ENCODE measurements at places on chromosomes 2 and 18.

DNA sequence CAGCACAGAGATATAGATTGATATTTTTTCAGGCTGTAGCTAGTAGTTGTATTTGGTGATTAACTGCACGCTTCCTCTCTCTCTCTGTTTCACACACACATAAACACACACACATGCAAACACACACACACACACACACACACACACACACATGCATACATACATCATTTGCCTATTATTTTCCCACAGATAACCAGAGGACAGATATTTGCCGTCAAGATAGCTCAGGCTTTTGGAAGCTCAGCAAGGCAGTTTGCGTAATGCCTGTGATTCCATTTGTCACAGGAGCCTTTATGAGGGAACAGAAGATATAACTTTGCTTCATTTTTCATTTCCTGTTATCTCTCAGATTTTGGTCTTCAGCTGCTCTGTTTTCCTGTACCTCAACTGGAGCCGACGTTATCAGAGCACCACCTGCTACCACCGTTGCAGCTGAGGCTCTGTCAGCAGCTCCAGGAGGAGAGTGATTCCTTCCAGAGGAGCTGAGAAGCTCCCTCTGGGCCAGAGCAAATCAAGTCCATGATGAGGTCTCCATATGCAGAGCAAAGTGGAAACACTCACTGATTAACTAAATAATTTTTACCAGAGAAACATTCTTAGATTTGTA is 341.9 kb upstream of the PIK3C3 start:
- DNase-seq, result no peak

GRCh38 chr2:121649596-121650314 is 493 bp upstream of the CLASP1 start:
- DNase-seq, result peak; percentile 98

- no peak for DNase-seq
Observed at GRCh38 chr2:67777010-67777409, 285.8 kb downstream of the C1D start.

DNA sequence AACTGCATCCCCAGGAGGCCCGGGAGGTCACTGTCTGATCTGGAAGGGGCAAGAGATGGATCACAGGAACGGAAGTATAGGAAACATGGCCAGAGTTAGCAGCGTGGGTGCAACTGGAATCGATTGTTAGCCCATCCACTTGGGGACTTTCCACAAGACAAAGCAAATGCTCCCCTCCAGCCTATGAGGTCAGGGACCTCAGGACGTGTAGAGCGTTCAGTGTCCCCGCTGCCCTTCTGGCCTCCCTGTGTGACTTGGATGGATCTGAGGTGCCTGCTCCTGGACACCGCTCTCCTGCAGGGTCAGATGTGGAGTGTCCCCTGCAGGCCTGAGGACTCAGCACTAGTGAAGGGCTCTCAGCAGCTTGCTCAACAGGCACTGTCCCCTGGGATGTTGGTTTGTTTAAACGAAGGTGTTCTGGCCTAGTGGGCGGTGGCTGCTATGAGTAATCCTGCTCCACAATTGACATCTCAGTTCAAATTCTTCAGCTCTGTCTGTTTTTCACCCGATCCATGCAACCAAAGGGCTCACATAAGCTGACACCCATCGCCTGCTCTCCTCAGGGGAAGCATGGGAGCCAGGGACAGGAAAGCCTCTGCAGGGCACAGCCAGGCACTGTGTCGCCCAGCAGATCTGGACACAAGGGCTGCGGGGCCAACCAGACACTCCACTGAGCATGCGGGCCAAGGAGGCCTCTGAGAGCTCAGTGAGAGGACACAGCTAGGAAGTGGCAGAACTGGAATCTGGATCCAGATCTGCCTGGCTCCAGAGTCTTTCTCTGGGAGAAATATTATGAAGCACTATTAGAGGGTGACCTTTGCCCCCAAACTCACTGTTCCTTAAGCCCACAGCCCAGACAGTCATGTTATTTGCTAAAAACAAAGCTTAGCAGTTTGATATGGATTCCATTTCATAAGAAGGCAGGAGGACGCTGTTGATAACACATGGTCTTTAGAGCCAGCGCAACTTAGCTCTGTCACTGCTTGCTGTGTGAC is 78.5 kb downstream of the RHOB start:
- peak; percentile 35 for DNase-seq

DNA sequence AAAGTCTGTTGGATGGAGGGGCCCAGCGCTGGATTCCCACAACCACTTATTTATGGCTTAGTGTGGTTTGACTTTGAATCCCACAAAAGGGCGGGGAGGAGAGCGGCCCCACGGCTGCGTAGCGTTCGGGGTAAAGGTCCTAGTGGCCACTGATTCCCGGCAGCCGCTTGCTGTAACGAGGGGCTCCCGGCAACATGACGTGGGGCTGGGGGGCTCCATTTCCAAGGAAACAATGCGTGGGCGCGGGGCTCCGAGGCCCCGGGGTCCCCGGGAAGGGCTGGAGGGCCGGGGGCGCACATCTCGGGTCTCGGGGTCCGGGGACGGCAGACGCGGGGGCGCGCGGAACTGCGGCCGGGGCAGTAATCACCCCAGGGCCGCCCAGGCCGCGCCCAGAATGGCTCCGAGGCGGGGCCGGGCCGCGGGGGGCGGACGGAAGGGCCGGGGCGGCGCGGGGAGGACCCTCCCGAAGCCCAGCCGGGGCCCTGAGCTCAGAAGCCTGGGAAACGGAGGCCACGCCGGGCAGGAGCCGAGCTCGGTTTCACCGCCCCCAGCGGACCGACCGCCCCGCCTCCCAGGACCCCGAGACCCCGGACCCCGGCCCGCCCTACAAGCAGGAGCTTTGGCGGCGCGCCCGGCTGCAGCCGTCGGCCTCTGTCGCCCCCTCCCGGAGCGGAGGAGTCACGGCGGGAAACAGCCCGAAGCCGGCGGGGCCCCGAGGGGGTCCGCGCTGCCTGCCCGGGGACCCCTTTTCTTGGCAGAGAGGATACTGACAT is 11.9 kb upstream of the MLPH start:
- peak; percentile 45 for DNase-seq

GRCh38 chr2:168371273-168372019 is 84.6 kb upstream of the CERS6 start:
- DNase-seq, result no peak

- DNase-seq, result peak; percentile 56
Observed at GRCh38 chr2:178271629-178272333, 77.5 kb downstream of the OSBPL6 start.

- no peak for DNase-seq
Observed at GRCh38 chr2:196268538-196269338, 97.4 kb upstream of the STK17B start.

DNA sequence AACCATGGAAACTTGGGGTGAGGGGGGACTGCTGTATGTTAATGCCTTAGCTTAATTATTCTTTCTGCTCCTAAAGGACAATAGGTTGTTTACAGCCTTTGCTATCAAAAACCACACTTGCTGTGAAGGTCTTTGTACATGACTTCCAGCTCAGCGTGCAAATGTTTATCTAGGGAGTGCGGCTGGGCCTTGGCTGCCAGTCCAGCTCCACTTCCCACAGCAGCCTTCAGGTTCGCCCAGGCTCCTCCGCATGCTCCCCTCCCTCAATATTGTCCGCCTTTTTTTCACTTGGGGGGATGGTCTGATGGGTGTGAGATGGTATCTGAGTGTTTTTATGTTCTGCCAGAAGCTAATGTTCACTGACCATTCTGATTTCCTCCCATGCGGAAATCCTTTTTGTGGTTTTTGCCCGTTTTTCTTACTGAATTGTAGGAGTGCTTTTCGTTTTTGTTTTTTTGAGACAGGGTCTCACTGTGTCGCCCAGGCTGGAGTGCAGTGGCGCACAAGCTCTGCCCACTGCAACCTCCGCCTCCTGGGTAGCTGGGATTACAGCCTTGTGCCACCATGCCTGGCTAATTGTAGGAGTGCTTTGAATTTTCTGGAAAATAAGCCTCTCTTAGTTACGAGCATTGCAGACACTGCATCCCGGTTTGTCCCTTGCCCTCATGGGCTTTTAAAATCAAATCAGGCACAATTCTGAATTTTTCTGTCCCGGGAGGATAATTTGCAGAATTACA is 28.8 kb downstream of the SH3BP4 start:
- no peak for DNase-seq

DNA sequence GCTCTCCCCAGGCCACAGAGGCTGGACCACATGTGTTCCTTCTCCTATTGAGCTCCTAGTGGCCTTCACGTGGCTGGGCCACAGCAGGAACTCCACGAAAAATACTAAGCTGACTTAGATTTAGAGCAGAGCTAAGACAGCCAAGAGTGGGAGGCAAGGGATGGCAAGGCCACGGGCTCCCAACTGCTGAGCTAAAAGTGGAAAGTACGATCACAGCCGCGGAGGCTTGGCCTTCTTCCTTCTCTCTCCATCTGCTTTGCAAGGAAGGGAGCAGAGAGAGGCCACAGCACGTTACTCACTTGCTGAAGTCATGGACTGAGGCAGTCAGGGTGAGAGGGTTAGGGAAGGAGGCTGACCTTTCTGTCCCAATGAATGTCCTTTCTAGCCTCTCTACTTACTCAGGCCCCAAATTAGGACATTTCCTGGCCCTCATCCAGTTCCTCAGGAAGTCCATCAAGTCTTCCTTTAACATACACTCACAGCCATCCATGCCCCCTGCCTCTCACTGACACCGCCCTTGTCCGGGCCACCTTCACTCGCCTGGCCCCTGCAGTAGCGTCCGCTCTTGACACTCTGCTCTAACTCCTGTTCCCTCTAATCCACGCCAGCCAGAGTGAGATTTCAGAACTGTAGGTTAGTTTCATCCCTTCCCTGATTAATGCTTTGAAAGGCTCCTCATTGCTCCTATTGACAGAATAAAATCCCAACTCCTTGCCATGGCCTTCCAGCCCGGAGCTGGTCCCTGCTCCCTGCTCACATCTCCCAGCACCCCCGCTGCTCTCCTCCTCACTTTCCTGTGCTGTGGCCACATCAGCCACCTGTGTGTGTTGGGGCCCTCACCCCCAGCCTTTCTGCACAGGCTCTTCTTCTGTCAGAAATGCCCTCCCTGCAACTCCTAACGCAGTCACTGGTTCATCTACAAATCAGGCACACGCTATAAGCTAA is 204.2 kb downstream of the CYP26B1 start:
- DNase-seq, result no peak

GRCh38 chr2:138095336-138095735 is 131.1 kb downstream of the HNMT start:
- no peak for DNase-seq

- DNase-seq, result no peak
Observed at GRCh38 chr2:69704446-69704845, 37.5 kb upstream of the ANXA4 start.

DNA sequence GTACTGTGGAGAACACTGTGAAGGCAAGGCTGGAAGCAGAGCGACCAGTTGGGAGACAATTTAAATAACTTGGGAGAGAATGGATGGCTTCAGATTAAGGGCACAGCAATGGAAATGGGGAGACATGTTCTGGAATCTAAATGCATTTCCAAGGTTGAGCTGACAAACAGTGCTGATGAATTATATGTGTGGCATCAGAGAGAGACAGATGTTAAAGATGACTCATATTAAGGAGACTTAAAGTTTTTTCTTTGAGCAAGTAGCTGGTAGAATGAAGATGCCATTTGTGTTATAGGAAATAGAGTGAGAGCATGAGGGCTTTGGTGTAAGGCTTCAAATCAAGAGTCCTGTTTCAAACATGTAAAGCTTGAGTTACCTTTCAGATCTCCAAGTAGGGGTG is 441.8 kb downstream of the SETBP1 start:
- no peak for DNase-seq

DNA sequence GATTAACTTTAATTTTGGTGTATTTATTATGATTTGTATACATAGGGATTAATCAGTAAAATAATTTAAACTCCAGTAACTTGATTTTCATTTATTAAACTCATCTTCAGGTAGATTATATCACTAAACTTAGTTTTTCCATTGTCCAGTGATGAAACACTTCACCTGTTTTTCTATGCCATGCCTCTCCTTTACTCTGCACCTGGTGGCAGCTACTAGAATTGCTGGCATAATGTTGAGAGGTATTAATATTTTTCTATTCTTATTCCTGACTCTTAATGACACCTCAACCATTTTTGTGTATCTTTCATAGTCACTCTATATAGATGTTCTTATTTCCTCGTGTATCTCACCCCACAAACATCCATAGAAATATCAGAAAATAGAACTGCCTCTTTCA is 940.3 kb upstream of the CRIM1 start:
- no peak for DNase-seq

DNA sequence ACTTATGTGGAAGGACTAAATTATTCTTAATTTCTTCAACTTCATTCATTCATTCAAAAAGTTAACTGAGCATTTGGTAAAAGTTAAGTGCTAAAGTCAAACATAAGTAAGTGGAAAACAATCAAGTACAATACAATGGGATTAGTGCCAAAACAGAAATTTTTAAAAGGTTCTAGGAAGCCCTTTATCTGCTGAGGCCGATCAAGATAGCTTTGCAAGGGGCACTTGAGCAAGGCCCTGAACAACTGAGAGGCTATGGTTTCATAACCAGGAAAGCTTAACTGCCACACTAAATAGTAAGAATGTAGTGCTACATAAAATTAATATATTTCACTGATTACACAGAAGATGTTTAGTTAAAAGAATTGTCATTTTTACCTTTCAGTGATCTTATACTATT is 76.5 kb downstream of the NOL10 start:
- no peak for DNase-seq

DNA sequence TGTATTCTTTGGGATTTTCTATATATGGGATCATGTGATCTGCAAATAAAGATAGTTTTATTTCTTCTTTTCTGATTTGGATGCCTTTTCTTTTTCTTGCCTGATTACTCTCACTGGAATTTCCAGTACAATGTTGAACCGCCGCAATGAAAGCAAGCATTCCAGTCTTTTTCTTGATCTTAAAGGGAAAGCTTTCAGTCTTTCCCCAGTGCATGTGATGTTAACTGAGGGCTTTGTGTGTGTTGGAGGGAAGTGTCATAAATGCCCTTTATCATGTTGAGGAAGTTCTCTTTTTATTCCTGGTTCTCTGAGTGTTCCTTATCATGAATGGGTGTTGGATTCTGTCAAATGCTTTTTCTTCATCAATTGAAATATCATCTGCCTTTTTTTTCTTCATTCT is 16.9 kb upstream of the CYBRD1 start:
- no peak for DNase-seq

DNA sequence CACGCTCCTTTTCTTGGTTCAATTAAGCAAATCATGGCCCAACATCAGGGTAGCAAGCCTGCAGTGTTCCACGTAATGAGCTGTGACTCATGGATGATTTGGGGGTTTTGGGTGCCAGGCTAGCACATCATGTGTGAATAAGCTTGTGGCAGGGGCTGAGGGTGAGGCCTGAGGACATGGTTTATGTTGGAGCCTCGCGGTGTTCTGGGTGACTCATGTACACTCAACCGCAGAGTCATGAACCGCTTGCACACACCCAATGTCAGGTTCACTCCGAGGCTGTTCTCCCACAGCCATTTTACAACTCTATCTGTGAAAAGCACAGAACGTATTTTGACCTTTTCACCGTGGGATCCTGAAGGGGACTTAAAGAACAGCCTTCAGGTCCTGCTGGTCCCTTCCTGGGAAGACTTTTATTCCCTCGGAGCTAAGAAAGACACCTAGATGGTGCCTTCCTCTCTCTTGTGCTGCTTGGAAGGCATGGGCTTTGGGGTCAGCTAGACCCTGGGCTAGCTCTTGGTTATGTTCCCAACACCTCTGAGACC is 139.9 kb upstream of the ZEB2 start:
- no peak for DNase-seq

- no peak for DNase-seq
Observed at GRCh38 chr2:219266886-219267285, 12.3 kb upstream of the DNAJB2 start.

- no peak for DNase-seq
Observed at GRCh38 chr2:147646818-147647468, 197.9 kb upstream of the ACVR2A start.

GRCh38 chr2:63999049-63999448 is 20.2 kb downstream of the VPS54 start:
- DNase-seq, result no peak

- no peak for DNase-seq
Observed at GRCh38 chr2:67625690-67626475, 228.8 kb downstream of the ETAA1 start.

All from globus pallidus (tissue), 1 donor.